ENCODE measurements at places on chromosomes 16 and 17.

DNA sequence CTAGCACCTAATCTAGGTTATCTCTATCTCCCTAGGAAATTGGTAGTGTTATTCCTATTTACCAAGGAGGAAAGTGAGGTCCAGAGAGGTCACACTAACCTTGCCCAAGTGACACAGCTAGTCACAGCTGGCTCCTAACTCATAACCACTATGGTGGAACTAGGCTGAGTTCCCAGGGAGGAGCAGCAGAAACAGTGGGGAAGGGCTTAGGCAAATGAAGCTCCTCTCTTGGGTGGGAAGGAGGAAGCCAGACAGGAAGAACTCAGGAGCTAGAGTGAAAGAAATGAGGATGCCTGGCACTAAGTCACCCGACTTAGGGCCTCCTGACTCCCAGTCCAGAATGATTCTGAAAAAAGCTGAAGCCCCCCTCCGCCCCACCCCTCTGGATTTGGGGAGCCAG is 34.5 kb downstream of the PSME3IP1 start:
- DNase-seq = no peak

DNA sequence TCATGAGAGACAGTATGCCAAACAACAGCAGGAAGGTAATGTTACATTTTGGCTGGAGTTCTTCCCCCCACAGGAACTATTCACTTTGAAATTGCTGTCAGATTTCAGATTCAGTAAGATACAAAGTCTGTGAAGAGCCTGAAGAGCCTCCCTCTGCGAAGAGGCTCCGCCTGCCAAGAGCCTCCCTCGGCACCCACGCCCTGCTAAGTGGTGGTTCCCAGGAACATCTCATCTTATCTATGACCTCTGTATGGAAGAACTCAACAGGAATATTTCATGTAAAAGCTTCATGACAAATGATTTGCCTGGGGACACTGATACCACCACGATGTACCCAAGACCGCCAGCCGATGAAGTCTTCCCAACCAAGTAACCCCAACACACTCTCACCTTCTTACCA is 3.2 kb downstream of the ZC3H7A start:
- DNase-seq = no peak

DNA sequence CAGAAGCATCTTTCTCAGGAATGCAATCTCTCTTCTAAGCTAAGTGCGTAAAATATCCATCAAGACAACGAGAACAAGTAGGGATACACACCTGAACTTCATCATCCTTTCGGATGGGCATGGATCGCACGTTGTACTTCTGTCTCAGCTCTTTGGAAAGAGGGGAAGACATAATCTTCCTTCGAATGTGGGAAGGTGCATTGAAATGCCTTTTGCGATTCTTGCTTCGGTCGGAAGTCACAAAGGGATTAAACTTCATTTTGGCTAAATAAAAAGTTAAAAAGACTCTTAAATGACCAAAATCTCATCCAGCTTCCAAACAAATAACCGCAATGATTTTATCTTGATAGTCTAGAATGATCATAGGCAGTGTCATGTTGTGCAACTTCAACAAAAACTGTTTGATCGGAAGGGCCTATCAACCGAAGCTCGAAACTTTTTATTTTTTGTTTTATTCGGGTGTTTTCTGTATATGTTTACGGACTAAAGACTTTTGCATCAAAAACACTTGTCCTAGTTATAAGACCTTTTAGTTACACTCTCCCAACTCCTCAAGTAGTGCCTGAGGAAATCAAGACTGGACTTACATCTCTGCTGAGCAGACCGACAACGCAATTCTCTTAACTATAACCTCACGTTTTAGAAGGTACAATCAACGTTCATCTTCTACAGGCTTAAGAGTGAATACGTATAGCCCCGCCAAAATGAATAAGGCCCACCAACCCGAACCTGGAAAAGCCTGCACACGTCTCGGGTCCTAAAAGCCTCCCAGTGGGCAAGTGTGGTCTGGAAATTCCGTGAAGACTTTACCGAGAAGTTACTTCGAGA is 727 bp downstream of the RPL26 start:
- DNase-seq = no peak

- DNase-seq = no peak
Measured at GRCh38 chr17:21007646-21008045, 35.2 kb downstream of the USP22 start.

GRCh38 chr16:62256406-62256805 is 220.2 kb upstream of the CDH8 start:
- no peak for DNase-seq

DNA sequence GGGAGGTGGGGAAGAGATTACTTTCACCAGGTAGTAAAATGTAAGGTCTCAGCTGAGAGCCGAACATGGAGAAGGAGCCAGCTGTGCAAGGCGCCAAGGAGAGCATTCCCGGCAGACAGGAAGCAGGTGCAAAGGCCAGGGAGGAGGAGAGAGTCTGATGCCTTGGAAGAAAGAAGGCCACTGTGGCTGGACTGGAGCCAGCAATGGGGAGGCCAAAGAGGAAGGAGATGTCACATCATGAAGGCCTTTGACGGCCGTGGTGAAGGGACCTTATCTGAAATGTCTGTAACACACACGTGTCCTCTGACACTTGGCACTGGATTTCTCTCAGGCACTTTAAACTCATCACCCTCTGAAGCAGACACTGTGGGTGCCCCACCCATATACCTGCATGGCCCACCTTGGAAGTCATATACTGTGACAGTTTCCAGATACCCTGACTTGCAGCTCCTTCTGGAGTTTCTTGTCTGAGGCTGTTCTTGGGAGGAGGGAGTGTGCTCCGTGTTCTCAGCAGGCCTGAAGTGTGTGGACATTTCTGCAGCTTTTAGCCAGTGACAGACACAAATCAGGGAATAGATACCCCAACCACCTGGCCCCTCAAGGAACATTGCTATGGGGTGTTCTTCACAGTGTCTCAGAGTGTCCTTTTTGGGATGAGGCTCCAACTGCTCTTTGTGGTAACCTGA is 1.9 kb upstream of the SLC5A2 start:
- DNase-seq = no peak

- no peak for DNase-seq
Measured at GRCh38 chr16:60776281-60776680, 1260.0 kb downstream of the CDH8 start.

- peak; percentile 88 for DNase-seq
Measured at GRCh38 chr17:74987418-74987908, at the start of gene CDR2L. Gene CDR2L, plus strand, starts transcription at chr17:74987632. Its CDS starts 412 bp downstream, at chr17:74988044.

DNA sequence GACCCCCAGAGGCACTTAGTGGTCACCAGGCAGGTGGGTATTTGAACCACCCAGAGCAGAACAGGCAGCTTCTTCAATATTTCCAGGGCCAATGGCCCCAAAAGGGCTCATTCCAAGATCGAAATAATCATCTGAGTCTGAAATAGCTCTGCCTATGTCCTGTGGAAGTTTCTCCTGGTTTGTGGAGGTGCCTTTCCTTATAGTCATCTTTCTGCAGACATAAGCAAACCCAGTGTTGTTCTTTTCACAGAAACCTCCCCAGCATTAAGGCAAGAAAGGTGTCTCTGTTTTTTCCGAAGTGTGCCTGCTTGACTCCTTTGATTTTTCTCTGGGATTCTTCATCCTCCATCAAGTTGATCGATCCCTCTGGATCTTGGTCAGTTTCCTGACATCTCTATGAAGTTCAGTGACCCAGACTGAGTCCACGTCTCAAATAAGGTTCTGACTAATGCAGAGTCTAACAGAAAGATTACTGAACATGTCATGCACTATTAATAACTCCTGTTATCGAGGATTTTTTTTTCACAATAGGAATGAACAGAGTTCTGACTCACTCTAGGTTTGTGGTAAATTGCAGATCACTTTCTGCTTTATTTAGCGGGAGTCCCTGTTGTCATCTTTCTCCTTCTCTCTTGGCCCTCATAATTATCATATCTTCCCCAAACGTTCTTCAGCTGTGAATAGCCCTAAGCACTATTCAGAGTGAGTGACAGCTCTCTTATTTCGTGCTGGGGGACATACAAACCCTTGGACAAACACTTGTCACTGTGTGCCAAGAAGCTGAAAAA is 1.5 kb downstream of the LRRC3C start:
- no peak for DNase-seq

DNA sequence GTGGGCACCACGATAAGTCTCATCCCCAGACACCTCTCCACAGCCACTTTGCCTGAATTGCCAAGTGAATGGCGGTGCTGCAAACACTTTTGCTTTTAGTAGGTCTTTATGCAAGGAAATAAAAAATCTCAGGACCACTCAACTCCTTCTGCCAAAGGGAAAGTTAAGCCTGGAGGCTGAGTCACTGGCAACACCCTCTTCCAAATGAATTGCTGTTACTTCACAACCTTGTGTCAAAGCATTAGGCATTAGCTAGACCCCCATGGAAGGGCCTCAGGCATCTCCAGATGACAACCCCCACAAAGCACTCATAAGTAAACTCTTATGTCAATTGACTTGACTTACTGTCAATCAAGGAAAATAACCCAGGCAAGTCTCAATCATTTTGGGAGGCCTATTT is 43.0 kb downstream of the RNF112 start:
- no peak for DNase-seq

- no peak for DNase-seq
Measured at GRCh38 chr16:89619840-89620239, 6.4 kb downstream of the DPEP1 start.

DNA sequence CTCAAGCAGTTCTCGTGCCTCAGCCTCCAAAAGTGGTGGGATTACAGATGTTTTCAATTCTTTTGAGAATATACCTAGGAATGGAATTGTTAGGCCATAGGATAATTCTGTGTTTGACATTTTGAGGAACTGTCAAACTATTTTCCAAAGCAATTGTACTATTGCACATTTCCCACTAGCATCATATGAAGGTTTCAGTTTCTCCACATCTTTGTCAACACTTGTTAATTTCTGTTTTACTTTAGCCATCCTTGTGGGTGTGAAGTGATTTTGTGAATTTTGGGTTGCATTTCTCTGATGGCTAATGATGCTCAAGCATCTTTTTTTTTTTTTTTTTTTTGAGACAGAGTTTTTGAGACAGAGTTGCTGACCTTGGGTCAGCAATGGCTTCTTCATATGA is 6.2 kb downstream of the NT5M start:
- no peak for DNase-seq

DNA sequence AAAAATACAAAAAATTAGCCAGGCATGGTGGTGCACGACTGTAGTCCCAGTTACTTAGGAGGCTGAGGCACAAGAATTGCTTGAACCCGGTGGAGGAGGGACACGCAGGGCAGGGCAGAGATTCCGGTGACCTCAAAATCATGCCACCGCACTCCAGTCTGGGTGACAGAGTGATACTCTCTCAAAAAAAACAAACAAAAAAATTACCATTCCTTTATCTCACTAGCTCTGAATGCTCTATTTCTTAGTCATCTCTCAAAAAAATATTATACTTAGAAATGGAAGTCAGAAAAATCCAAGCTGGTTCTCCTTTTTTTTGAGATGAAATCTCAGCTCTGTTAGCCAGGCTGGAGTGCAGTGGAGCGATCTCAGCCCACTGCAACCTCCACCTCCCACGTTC is 40.8 kb downstream of the SPOP start:
- no peak for DNase-seq

DNA sequence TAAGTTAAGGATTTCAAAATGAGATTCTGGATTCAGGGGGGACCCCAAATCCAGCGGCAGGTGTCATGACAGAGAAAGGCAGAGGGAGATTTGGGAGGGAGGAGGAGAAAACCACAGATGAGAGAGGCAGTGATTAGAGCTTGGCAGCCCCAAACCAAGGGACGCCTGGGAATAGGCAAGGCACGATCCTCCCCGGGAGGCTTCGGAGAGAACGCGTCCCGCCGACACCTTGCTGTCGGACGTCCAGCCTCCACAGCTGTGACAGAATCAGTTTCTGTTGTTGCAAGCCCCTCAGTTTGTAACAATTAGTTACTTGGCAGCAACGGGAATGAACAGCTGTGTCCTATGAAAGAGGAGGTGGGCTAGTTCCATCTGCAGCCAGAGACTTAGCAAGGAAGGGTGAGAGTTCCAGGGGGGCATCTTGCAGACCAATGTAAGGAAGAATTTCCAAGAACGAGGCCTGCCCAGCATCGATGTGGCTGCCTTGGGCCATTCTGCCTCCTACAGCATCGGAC is 110.7 kb upstream of the SDK2 start:
- DNase-seq = no peak

GRCh38 chr17:66098040-66098439 is 93.9 kb downstream of the CEP112 start:
- DNase-seq = no peak

GRCh38 chr16:51569203-51569931 is 418.3 kb upstream of the SALL1 start:
- DNase-seq = no peak

- DNase-seq = no peak
Measured at GRCh38 chr16:19432429-19432828, 14.7 kb downstream of the TMC5 start.

- DNase-seq = no peak
Measured at GRCh38 chr16:31471875-31472708, at the start of gene TGFB1I1. Gene TGFB1I1, plus strand, starts transcription at chr16:31472152. Its CDS starts 37 bp downstream, at chr16:31472189.

- DNase-seq = no peak
Measured at GRCh38 chr17:46129302-46129701, 63.9 kb downstream of the KANSL1 start.

- no peak for DNase-seq
Measured at GRCh38 chr16:20889625-20890275, 10.4 kb downstream of the DCUN1D3 start.

DNA sequence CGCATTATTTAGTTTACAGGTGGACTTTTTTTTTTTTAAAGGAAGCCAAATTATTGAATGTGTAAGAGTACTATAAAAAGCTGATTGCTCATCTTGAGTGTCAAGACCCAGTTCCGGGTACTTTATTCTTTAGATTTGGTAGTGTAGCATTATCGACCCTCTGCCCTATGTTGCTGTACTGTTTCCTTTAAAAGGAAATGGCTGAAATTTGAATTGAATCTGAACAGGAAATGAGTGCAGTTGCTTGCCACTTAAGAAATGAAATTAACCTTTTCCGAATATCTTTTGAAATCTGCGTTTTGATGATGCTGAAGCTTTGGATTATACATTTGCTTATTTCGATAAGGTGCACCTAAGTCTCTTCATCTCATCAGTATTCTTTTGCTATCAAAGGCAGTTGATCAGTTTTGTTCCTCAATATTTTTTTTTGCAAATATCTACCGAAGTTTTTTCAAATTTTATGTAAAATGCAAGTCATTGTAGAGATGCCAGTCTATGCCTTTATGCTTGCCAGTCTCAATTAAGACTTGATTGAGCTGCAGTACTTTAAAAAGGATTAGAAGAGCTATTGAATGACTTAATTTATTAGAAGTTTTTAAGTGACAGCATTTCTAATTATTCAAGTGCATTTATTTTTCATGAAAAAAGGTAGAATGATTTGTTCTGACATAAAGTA is 1.8 kb downstream of the GGNBP2 start:
- no peak for DNase-seq

- DNase-seq = no peak
Measured at GRCh38 chr16:84511831-84512230, 7.4 kb upstream of the MEAK7 start.

GRCh38 chr16:53041320-53042051 is 11.2 kb downstream of the CHD9NB start:
- no peak for DNase-seq

DNA sequence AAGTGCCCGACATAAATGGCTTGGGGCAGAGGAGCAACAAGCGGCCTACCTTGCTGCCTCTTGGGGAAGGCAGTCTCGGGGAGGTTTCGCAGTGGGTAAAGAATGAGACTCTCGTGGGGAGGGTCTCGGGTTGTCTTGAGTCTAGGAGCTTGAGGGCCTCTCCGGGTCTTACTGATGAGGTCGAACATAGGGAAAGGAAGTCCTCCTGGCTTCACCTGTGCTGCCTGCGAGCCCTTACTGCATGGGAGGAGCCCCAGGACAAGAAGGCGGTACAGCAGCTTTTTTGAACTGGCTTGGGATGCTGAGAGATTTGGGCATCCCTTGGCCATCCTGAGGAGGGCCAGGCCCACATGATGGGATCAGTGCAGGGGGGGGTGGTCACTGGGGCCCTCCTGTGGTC is 71.4 kb downstream of the SPECC1 start:
- no peak for DNase-seq

GRCh38 chr17:6439951-6440350 is 4.3 kb upstream of the PIMREG start:
- DNase-seq = no peak
